ENCODE measurements at places on chromosomes 4 and X. TPM values are rescaled to one million over a fixed set of nuclear protein-coding genes. Genes with fewer than 3 reads are reported as not detected.

Gene TEX13B
- total RNA-seq, result not detected

Gene ZAR1
- not detected for total RNA-seq

Gene SSX2
- total RNA-seq, result not detected

Gene ADH1C
- total RNA-seq, result 13.0 TPM

All from skeletal muscle tissue (tissue), 5 donors.